T-helper 17 cell (primary cell): ENCODE measurements at places on chromosomes 6 and 20. TPM values are rescaled to one million over a fixed set of nuclear protein-coding genes. Genes with fewer than 3 reads are reported as not detected.

GRCh38 chr20:11047559-11047958 is 373.8 kb upstream of the JAG1 start:
- no peak overlapping the region for H3K4me3 ChIP-seq
- H3K4me1 ChIP-seq: no peaks in the 10 kb centered on the region
- H3K36me3 ChIP-seq: no peaks in the 10 kb centered on the region
- H3K27me3 ChIP-seq: no peaks in the 10 kb centered on the region
- no peak for DNase-seq

DNA sequence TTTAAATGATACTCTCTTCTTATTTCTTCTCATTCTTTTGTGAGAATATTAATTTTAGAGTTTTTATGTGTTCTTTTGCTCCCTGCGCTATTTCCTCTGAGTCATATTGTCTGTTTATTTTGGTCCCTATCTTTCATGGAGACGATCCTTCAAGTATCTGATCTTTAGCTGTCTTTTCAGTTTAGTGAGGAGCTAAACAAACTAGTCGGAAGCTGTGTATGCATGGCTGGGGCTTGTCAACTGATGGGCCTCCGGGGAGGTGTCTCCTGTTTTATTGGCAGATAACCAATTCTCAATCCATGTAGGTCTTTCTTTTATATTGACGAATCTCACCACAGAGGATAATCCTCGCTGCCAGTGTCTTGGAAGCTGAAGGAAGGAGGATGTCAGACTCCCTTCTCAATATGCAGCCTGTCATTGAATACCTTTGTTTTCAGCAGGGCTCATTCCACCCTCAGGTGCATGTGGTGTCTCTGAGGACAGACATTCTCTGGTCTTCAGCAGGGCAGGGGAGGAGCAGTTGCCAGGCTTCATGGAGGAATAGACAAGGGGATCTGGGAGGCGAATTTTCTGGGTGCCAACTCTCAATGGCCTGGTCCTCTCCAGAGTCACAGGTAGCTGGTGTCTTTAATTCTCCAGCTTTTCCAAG is 64.9 kb downstream of the RNF182 start:
- no peak for DNase-seq
- H3K4me1 ChIP-seq: no peaks in the 10 kb centered on the region
- peaks cover under 1% of the 10 kb centered on the region for H3K36me3 ChIP-seq
- peaks cover 57% of the 10 kb centered on the region for H3K27me3 ChIP-seq
- no peak overlapping the region for H3K27ac ChIP-seq

DNA sequence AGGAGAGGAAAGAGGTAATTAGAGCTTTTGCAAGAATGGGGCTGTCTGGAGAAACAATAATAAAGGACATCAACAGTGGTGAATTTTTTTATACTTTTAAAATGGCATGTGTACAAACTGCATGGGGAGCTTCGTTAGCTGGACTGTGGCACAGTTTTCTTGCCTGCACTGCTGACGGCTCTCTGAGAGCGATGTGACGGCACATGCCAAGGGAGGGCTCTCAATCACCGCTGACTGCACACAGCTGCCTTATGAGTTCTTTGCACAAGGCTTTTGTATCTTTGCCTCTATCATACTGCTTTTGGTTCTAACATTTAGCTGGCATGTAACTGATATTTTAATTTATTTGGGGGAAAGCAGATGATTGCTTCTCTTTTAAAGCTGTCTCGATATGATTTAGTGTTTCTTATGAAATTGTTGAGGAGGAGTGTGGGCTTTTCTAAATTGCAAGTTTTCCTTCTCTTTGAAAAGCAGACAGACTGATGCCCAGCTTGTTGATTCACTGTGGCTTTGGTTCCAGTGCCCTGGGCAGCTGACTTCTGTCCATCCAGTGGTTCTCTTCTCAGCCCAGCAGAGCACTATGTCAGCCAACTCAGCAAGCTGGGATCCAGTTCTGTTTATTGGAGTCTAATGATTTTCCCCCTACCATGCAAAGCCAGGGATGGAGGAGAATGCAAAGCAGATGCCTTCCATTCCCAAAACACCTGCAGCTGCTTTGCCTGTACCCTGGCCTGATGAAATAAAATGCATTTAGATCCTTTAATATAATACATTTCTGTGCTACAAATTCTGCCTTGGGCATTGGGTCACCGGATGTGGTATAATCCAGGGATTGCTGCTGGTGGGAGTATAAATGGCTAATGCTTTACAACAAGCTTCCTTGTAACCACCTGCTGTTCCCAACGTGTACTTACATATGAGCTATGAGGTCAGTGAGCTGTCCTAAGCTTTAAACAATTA is 323.9 kb downstream of the ZFAND3 start:
- H3K36me3 ChIP-seq: no peaks in the 10 kb centered on the region
- peaks cover 37% of the 10 kb centered on the region for H3K4me1 ChIP-seq

DNA sequence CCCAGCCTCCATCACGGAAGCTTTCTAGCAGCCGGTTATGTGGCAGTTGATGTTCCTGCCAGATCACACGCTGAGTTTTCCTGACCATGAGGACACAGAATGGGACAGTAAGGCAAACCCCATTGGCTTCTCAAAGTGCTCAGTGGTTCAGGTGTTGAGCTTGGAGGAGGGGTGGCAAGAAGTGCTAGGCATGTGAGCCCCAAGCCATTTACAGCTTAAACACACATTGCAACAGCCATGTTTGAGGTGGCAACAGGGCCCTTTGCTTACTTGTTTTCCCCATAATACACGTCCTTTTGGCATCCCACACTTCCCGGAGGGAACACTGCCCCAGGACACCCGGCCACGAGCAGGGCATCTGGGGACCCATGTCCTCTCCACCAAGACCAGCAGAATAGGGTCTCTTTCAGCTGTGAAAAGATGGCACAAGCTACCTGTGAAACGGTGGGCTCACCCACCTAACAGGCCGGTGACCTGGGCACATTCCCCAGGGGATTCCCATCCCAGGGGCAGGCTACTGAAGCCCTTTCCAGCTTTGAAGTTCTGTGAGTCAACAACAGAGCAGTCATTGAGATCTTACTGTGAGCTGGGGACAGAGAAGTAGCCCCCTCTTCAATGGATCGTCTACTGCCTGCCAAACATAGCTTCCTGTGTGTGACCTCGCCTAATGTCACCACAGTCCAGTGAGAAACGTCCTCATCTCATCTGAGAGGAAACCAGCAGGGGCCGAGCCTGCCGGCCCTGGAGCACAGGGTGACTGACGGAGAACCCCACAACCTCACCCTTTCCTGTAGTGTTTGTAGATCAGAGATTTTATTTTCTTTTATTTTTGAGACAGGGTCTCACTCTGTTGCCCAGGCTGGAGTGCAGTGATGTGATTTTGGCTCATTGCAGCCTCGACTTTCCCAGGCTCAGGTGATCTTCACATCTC is 4.0 kb upstream of the TLDC2 start:
- no peak overlapping the region for H3K4me3 ChIP-seq
- H3K27me3 ChIP-seq: peaks cover 1% of the 10 kb centered on the region
- H3K4me1 ChIP-seq: peaks cover 7% of the 10 kb centered on the region
- H3K36me3 ChIP-seq: peaks cover 3% of the 10 kb centered on the region
- DNase-seq: no peak

- H3K4me3 ChIP-seq: no peak overlapping the region
- no peaks in the 10 kb centered on the region for H3K36me3 ChIP-seq
- no peaks in the 10 kb centered on the region for H3K4me1 ChIP-seq
- H3K27me3 ChIP-seq: peaks cover 20% of the 10 kb centered on the region
- no peak overlapping the region for H3K27ac ChIP-seq
- DNase-seq: no peak
Observed at GRCh38 chr6:88519301-88520016, 353.3 kb upstream of the CNR1 start.

GRCh38 chr6:106811088-106811686 is 163.3 kb downstream of the CD24 start:
- H3K27me3 ChIP-seq: no peaks in the 10 kb centered on the region
- H3K4me3 ChIP-seq: no peak overlapping the region
- no peak overlapping the region for H3K27ac ChIP-seq
- no peak for DNase-seq

DNA sequence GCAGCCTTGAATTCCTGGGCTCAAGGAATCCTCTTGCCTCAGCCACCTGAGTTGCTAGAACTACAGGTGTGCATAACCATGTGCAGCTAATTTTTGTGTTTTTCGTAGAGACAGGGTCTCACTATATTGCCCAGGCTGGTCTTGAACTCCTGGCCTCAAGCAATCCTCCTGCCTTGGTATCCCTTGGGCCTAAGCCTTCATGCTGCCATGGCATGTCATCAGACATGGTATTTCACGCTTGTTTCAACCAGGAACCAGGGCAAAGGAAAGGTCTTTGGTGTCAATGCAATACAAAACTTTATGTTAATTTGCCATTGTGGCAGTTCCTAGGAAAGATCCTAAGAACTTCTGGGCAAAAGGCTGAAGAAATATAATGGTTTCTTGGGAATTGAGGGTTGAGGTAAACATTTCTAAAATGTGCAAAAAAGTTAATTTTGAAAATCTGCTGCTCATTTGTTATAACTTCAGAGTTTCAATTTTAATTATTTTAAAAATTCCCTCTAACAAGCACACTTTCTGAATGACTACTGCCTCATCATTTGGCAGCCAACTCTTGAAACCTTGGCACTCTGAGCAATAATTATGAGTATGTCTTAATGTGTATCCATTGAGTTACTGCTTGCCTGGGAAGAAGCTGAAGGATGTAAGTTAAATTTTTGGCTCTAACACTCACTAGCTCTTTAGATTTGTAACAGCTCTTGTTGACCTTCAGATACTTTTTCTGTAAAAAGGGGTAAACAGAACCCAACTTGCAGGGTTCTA is 154.1 kb downstream of the GJA10 start:
- no peaks in the 10 kb centered on the region for H3K27me3 ChIP-seq
- H3K4me3 ChIP-seq: no peak overlapping the region
- H3K4me1 ChIP-seq: peaks cover 20% of the 10 kb centered on the region
- no peaks in the 10 kb centered on the region for H3K36me3 ChIP-seq
- DNase-seq: no peak
- H3K27ac ChIP-seq: peak overlapping the region; percentile 51

DNA sequence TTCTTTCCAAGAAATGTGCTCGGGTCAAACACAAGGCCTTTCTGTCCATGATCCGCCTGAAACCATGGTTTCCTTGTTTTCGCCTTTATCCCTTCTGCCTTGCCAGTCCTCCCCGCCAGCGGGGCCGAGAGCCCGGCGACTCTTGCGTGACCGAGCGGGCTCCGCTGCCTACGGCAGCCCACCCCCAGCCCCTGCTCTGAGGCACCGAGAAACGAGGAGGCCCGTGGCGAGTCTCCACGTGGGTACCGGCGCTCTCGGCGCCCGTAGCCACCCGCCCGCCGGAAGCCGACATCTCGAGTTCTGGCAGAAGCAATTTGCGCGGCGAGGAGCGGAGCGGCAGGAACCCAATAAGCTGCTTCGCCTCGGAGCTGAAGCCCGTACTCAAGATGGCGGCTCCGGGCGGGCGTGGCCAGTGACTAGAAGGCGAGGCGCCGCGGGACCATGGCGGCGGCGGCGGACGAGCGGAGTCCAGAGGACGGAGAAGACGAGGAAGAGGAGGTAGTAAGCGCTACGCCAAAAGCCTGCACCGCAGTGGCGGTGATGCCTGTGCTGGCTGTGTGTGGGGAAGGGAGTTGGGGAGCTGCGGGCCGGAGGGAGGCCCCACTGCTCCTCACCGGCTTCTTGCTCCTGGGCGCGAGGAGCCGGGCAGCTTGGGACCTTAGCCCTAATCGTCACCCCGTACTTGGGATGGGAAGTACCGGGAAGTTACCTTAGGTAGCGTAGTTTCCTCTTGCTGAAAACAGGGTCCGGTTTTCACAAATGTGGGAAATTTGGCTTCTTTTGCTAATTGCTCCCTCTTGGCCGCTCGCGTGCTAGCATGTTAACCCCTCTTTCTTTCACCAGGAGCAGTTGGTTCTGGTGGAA is at the start of gene GTF3C6:
GTF3C6 (plus strand) TSS at position 378 of the 864 bp plus-strand sequence; CDS start at position 442, 64 bp downstream.
- H3K4me1 ChIP-seq: peaks cover 11% of the 10 kb centered on the region
- DNase-seq: peak; percentile 88
- H3K36me3 ChIP-seq: peaks cover 4% of the 10 kb centered on the region
- peak within 1 kb of the TSS; percentile 96 for H3K27ac ChIP-seq

GRCh38 chr6:166007349-166008263 is 160.0 kb downstream of the TBXT start:
- peaks cover 4% of the 10 kb centered on the region for H3K36me3 ChIP-seq
- H3K4me1 ChIP-seq: peaks cover 5% of the 10 kb centered on the region
- peaks cover 73% of the 10 kb centered on the region for H3K27me3 ChIP-seq
- H3K4me3 ChIP-seq: no peak overlapping the region
- H3K27ac ChIP-seq: no peak overlapping the region

DNA sequence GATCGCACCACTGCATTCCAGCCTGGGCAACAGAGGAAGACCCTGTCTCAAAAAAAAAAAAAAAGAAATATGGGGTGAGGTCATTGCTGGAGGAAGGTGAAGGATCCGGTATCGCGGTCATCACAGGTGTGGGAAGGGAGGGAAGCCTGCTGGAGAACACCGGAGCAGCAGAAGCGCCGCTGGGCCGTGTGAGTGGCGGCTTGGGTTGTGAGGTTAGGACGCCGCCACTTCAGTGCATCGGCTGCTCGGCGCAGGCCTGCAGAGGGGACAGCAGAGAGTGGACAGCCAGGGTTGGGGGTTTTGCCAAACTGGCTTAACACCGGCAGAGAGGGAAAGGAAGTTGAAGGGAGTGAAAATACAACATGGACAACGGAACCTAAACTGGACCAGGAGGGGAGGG is 5.4 kb downstream of the TLDC2 start:
- DNase-seq: no peak
- no peak overlapping the region for H3K4me3 ChIP-seq
- H3K4me1 ChIP-seq: peaks cover 17% of the 10 kb centered on the region
- no peaks in the 10 kb centered on the region for H3K36me3 ChIP-seq
- H3K27me3 ChIP-seq: no peaks in the 10 kb centered on the region

DNA sequence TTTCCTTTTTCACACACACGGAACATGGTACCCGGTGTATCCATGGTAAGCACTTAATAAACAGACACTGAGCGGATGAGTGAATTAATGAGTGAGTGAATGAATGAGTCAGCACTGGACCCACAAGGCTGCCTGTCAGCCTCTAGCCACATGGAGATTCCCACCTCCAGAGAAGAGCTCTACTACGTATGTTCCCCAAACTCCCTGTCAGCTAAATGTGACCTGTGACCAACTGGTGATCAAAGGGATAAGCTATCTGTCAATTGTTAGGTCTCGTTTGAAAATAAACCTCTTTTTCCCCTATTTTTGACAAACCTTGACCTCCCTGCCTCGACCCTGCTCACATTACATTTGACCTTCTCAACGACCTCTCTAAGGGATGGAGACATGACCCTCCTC is 24.5 kb upstream of the TAF8 start:
- peak overlapping the region; percentile 97 for H3K27ac ChIP-seq
- no peak overlapping the region for H3K4me3 ChIP-seq
- no peaks in the 10 kb centered on the region for H3K27me3 ChIP-seq
- peaks cover 5% of the 10 kb centered on the region for H3K36me3 ChIP-seq
- H3K4me1 ChIP-seq: peaks cover 75% of the 10 kb centered on the region

- DNase-seq: no peak
- H3K4me1 ChIP-seq: peaks cover 2% of the 10 kb centered on the region
- no peak overlapping the region for H3K27ac ChIP-seq
- H3K36me3 ChIP-seq: peaks cover 2% of the 10 kb centered on the region
- no peak overlapping the region for H3K4me3 ChIP-seq
Observed at GRCh38 chr6:146896062-146896813, 297.5 kb downstream of the ADGB start.

The SLC22A16 gene
- not detected for total RNA-seq

The ZFAND3 gene
- total RNA-seq: 48.6 TPM

The PKIB gene
- total RNA-seq: 1.2 TPM

The CLPSL2 gene
- total RNA-seq: not detected

The PSMF1 gene
- total RNA-seq: 97.6 TPM
